ENCODE measurements at places on chromosomes 5 and 9.

- DNase-seq: no peak
Observed at GRCh38 chr5:109614981-109615380, 74.7 kb upstream of the MAN2A1 start.

DNA sequence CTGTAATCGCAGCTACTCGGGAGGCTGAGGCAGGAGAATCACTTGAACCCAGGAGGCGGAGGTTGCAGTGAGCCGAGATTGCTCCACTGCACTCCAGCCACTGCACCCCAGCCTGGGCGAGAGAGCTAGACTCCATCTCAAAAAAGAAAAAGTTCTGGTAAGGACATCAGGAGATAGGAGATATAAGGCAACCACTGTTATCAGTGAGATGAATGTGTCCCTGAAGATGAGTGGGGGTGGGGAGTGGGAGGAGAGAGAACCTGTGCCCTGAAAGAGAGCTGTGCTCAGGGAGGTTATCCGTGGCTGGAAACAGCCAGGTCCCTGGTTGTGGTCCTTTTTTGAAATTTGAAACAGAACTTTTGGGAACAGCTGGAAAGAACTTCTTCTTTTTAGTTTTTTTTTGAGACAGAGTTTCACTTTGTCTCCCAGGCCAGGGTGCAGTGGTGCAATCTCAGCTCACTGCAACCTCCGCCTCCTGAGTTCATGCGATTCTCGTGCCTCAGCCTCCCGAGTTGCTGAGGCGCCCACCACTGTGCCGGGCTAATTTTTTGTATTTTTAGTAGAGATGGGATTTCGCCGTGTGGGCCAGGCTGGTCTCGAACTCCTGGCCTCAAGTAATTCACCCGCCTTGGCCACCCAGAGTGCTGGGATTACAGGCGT is 2.6 kb downstream of the PTPA start:
- no peak for DNase-seq

- DNase-seq: no peak
Observed at GRCh38 chr5:82982846-82983245, 94.3 kb downstream of the TMEM167A start.

DNA sequence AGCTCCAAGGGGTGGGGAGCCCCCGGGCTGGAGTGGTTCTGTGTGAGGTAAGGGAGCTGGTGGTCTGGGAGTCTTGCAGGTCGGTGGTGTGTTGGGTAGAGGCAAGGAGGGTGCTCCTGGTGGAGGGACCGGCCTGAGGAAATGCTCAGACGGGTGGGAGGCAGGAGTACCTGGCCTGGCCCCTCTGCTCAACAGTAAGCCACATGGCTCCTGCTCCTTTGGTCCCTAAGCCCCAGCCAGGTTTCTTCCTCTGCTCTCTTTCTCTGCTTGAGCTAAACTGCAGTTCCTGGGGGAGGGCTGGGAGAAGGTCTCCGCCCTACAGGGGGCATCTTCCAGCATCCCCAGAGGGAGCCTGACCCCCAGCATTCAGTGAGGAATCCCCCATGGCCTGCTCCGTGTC is 17.2 kb downstream of the TSPAN17 start:
- no peak for DNase-seq
